NK-92 treated with Interleukin-12 subunit alpha and Interleukin-12 subunit beta, amount 100 ng/mL, for 24 hours (cell line): ENCODE measurements at places on chromosomes 2 and 18.
A peak's percentile ranks its signal among the peaks of the same experiment; 100 is the strongest.

GRCh38 chr2:230974096-230974913 lies 21.6 kb upstream of the SPATA3 start:
- peak; percentile 89 for DNase-seq

- no peak for DNase-seq
Measured at GRCh38 chr2:170928036-170928823, 823 bp upstream of the GORASP2 start.

- no peak for DNase-seq
Measured at GRCh38 chr2:217316743-217317142, 456.9 kb upstream of the TNP1 start.

DNA sequence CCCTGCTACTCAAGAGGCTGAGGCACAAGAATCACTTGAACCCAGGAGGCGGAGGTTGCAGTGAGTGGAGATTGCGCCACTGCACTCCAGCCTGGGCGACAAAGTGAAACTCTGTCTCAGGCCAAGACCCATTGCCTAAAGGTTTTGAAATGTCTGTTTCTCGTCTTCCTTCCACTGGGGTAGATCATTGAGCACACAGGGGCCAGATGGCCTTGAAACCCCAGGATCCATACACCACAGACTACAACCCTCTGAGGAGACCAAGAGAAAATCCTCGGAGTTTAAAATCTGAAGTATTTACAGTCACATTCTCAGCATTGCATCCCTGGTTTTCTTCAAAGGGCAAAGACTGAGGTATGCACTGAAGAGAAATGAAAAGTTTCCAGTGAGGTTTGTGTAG lies 7.1 kb upstream of the EPAS1 start:
- DNase-seq: no peak

- DNase-seq: no peak
Measured at GRCh38 chr18:44409515-44409914, 271.2 kb upstream of the SETBP1 start.

GRCh38 chr2:227179988-227180685 lies 15.7 kb downstream of the COL4A3 start:
- no peak for DNase-seq

DNA sequence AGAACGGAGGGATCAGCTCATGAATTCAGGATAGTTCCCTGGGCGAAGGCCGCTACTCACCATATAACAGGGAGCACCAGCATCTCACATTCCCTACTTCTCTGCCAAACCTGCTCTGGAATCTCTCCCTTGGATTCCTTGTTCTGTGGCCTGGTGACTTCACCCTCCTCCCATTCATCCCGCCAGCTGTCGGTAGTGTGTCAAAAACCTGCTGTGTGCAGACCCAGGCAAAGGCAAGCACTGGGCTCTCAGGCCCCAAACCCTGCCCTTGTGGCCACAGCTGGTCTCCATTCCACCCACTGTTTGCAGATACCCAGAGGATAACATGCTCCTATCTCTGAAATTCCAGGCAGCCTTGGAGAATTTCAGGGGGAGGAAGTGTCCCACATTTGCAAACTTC lies 151.6 kb downstream of the CAPN13 start:
- no peak for DNase-seq

GRCh38 chr18:13300029-13300428 lies 81.5 kb downstream of the LDLRAD4 start:
- no peak for DNase-seq

GRCh38 chr2:12720754-12721378 lies 4.1 kb downstream of the TRIB2 start:
- DNase-seq: no peak

DNA sequence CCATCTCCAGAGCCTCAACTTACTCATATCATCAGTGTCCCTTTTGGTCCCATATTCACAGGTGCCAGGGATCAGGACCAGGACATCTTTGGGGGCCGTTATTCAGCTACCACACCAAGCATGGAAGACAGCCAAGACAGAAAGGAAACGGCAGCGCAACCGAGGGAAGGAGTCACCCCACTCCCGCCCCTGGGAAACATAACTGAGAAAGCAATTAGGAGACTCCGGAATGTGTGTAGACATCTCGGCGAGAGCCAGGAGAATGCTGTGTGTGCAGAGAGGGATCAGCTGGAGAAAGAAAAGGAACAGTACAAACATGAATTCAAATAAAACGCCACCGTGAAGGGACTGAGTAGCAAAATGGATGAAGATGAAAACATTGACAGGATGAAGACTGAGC lies 13.4 kb upstream of the BOK start:
- DNase-seq: no peak

GRCh38 chr2:100745604-100746003 lies 74.3 kb upstream of the NPAS2 start:
- no peak for DNase-seq

GRCh38 chr2:232877940-232878511 lies 8.0 kb downstream of the SNORC start:
- DNase-seq: no peak

GRCh38 chr2:152565884-152566727 lies 151.2 kb downstream of the PRPF40A start:
- no peak for DNase-seq

- DNase-seq: no peak
Measured at GRCh38 chr2:47019532-47019931, 103.9 kb upstream of the MCFD2 start.

DNA sequence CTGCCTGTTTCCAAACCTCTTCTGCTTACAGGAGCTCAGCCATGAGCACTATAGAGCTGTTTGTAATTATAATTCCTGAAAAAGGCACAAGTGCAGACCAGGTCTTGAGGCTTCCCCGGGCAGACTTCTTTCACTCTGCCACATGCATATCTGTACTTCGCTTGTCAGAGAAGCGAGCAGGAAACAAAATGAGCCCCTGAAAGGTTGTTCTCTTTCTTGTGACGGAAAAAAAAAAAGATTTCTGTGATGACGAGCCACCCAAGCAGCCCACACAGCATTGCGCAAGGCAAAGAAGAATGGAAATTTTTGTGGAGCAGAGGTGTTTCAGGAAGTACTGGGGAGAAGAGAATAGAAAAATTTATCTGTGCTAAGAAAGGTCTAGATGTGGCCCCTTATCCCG lies 54.0 kb upstream of the LINC00305 start:
- DNase-seq: no peak

- DNase-seq: no peak
Measured at GRCh38 chr2:6812857-6813530, 52.7 kb downstream of the CMPK2 start.

DNA sequence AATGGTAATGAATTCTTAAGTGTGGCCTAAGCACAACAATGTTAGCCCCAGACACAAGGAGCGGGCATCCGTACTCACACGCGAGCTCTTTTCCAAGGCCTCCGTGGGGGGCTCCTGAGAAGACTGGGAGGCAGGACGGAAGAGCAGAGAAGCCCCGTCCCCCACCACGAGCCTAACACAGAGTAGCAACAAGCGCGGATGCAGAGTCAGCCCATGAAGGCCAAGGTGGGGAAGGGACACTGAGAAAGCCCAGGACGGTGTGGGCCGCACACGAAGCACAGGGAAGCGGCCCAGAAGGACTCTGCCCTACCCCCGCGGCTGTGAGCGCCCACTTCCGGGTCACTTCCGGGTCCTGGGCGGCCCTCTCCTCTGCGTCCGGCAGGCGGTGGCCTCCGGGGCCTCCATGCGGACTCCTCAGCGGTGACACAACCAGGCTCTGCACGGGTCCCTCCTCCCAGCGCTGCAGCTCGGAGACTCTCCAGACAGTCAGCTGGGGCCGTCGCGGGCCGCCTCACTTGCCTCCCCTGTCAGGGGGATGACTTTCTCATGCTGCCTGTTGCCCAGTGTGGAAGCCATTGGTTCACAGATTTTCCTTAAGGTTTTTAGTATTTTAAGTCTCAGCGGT lies 151.5 kb downstream of the MTCL1 start:
- DNase-seq: no peak

GRCh38 chr2:105883911-105884694 lies 139.4 kb downstream of the NCK2 start:
- DNase-seq: no peak

GRCh38 chr2:86398500-86399474 lies 42.4 kb upstream of the KDM3A start:
- DNase-seq: no peak

DNA sequence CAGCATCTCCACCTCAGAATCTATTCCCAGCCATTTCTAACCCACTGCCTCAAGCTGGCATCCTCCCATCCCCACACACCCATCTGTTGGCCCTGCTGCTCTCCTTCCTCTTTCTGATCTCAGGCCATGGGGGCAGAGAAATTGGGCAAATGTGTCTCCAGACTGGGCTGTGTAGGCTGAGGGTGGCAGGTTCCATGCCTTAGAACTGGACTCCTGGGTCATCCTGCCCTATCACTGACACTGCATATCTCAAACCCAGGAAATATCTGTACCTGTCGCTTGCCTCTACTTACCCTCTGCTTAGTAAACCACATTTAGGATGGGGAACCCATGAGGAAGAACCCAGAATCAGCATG lies 1.8 kb downstream of the WNT10A start:
- no peak for DNase-seq

- no peak for DNase-seq
Measured at GRCh38 chr2:157229572-157229971, 27.9 kb upstream of the GALNT5 start.

DNA sequence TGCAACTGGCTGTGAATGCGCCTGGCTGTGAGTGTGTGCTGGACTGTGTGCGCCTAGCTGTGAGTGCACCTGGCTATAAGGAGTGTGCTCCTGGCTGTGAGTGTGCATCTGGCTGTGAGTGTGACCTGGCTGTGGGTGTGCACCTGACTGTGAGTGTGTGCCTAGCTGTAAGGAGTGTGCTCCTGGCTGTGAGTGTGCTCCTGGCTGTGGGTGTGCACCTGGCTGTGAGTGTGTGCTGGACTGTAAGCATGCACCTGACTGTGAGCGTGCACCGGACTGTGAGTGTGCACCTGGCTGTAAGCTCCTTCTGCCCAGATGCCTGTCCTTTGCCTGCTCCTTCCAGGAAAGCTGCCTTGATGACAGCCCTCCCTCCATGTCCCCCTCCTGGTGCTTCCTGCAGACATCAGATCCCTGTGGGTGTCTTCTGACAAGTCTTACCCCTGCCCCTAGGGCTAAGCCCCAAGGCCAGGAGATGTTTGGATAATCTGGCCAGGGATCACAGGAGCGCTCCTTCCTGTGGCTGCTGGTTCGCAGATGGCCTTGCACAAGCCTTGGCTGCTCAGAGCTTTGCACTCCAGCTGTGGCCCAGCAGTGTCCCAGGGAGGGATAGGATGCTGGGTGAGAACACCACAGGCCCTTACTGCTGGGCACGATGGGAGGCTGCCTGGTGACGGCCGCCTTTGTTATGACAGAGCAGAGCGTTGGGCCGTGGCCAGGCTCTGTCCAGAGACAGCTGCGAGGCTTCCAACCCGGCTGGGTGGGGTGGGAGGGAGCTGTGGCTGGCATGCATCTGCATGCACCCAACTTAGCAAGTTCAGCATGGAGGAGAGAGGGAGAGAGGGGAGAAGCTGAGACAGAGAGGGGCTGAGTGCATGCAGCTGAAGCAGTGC lies 89.9 kb downstream of the GLI2 start:
- no peak for DNase-seq

- DNase-seq: no peak
Measured at GRCh38 chr2:1538663-1539062, 125.4 kb downstream of the TPO start.

- no peak for DNase-seq
Measured at GRCh38 chr2:149314687-149315086, 15.7 kb upstream of the LYPD6 start.

GRCh38 chr2:98167916-98168315 lies 80.9 kb downstream of the VWA3B start:
- DNase-seq: no peak

GRCh38 chr2:189406586-189407233 lies 34.6 kb upstream of the WDR75 start:
- DNase-seq: no peak

DNA sequence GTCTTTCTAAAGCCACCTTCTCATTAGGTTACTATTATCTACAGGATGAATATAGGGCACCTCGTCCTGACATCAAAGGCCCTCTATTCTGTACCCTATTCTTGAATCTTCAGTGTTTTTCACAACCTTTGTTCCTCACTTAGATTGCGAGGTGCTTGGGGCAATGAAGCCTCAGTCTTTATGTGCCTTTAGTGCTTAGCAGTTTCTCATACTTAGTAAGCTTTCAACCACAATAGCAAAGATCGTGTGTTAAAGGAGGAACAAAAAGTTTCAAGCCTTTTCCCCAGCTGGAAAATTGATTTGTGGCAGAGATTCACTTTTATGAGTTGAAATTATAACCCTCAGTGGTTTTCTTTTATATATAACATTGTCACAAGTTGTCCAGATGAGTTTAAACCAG lies 226.9 kb downstream of the MYO3B start:
- no peak for DNase-seq

DNA sequence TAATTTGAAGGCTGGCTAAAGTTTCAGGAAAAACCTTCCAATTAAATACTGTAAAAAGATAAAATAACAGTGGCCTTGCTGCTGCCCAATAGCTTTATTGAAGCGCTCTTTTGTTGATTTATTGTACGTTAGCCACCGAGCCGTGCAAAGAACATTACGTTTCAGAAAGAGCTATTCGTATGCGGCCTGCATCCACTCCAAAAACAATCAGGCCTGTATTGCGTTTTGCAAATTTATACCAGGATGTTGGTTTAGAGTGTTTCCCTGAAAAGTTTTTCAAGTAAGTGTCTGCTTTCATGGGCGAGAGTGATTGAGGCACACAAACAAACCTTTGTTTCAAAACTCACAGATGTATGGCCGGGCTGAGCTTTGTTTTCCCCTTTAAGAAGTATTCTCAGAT lies 257.2 kb upstream of the SALL3 start:
- DNase-seq: no peak

DNA sequence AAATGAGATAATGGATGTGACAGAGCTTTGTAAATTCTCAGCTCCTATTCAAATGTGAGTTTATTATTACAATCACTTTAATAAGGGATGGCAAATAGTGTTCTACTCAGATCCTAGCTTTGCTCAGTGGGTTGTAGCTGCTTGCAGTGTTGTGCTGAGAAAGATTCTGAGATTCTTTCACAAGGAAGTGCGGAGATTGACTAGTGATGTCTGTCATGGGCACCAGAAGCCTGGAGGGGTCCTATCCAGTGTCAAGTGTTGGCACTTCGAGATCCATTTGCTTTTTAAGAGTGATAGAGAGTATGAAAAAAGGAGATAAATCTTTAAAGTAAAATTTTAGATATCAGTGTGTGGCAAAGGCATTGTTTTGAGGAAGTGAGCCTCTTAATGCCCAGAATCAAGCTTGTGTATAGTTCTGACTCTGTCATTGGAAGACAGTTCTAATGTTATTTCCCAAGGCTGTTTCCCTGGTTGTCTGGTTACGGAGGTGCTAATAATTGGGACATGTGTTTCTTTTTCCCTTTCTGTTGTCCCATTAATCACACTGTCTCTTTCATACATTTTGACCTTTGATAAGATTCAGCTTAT lies 181.7 kb upstream of the SPRED2 start:
- no peak for DNase-seq

GRCh38 chr18:56696966-56697365 lies 45.8 kb downstream of the WDR7 start:
- no peak for DNase-seq

DNA sequence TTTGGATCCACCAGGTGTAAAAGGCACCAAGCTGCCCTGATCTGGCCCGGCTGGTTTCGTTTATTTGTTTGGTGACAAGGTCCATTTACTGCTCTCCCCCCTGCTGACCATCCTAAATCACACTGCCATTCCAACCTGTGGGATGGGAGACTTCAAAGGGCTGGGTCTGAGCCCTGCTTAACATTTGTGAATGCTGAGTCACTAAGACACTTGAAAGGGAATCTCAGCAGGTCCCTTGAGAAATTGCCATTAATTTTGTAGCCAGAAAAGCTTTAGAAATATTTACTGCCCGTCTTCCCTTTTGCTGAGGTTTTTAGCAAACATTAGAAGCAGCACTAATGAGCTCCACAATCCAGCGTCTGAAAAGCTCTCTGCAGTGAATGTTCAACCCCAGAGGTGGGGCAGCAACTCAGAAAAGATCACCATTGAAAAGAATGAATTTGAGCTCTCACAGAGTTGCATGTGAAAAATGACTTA lies 133.8 kb downstream of the ARL4C start:
- DNase-seq: no peak
